ENCODE measurements at places on chromosomes 2 and 18.
A peak's percentile ranks its signal among the peaks of the same experiment; 100 is the strongest.

DNA sequence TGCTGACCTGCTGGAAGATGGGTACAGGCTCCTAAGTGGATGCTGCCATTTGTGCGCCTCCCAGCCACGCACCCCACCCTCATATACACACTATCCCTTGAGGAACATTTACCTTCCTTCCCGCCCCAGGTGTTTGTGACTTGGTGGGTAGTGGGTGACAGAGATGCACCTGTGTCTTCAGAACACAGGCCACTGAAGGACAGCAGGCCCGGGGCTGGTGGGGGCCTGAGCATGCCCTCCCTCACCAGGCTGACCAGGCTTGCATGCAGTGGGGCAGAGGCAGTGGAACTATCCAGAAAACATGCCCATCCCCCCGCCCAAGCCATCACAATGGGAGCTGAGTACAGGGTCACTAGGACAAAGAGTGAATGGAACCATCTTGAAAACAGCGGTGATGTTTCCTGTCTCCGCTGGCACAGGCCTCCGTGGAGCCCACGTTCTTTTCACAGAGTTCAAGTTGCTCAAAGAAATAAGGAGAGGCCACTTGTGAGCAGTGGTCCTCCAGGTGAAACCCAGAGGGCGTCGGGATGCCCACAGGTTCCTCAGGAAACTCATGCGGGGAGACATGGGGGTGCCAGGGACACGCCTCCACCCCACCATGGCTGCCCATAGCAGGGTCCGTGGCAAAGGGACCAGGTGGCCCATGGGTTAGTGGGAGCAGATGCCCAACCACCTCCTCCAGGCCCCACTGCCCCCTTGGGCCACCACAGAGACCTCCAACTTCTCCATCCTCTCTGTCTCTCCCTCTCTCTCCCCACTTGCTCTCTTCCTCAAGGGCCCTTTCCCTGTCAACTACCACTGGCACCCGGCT lies 90.9 kb downstream of the MALT1 start:
- DNase-seq = no peak

GRCh38 chr2:170369894-170370293 lies 191.9 kb downstream of the MYO3B start:
- peak; percentile 22 for DNase-seq

DNA sequence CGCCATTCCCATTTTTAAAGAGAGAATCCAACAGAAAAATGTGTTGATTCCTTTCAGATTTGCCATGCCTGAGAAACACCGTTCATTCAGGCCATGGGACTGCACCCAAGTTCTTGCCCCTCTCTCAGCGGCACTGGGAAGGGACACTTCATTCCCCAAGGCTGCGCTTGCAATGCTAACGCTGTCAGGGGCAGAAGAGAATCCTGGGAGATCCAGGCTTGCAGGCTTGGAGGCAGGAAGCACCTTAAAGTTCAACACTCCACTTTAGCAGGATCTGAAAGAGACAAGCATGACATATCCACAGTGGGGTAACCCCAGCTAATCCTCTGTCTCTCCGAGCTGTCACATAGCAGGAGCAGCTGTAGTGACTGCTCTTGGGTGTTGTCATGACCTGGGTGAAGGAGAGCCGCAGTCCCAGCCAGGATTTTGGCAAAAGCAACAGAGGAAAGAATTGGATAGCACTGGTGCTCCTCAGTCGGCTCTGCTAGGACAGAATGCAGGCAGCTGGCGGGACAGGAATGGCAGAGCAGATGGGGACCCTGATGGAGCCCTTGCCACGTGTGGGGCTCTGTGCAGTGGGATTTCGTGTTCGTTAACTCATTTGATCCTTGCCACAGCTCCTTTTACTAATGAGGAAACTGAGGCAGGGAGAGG lies 22.0 kb upstream of the ODC1 start:
- DNase-seq = no peak

DNA sequence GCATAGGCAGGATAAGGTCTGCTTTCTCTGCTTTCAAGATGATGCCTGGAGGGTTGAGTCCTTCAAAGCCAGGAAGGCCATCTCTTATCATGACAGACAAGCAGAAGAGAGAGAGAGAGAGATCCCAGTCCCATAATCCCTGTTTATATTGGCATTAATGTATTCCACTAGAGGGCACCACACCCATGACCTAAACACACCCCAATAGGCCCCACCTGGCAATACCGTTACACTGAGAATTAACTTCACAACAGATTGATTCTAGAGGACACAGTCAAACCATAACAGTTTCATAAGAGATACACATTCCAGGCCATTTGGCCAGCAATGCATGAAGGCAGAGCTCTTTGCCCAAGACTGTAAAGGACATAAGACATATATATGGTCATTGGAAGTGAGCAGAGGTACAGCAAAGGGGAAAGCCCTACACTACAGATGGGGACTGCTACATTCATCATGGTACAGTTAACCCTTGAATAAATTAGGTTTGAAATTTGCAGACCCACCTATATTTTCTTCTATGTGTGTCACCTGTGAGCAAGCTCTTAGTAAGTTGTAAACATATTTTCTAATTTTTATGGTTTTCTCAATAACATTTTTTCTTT lies 1516.1 kb downstream of the RPIA start:
- peak; percentile 3 for DNase-seq

GRCh38 chr2:16257322-16258028 lies 317.1 kb downstream of the MYCN start:
- DNase-seq = no peak

GRCh38 chr18:8952174-8952573 lies 150.3 kb upstream of the NDUFV2 start:
- DNase-seq = no peak

DNA sequence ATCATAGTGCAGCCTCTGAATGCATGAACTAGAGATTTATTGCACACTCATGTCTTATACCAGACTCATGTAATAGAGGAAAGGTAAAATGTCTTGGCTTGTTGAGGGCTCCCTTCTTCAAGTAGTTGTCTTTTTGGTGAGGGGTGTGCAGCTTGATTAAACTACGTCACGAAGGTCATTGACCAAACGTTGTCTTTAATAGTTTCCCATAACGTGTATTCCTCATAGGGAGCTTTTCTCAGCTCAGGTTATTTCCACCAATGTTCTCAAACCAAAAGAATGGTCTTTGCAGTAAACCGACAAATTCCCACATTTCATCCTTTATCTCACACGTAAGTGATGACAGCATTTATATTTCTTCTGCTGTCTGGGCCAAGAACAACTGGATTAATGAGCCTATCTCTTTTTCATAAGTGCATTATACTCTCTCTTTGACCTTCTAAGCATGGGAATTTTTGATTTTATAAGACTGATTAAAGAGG lies 547.7 kb upstream of the ZEB2 start:
- no peak for DNase-seq

- no peak for DNase-seq
Observed at GRCh38 chr2:68714866-68715265, 19.7 kb upstream of the ARHGAP25 start.

DNA sequence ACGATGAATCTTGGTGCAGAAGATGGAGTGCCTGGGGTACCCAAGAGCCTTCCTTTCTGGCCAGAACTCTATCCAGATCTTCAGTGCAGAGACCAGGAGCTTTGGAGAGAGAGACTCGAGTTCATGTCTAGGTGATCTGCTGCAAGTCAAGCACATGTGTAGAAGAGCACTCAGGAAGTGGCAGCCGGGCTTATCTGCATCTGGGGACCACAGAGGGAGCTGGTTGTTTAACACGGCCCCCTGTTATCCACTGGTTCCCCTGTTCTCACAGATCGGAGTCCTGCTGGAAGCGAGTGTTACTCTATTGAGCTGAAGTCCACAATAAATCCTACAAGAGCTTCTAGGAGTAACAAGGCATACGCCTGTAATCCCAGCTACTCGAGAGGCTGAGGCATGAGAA lies 128.3 kb downstream of the ACOXL start:
- no peak for DNase-seq

- DNase-seq = no peak
Observed at GRCh38 chr2:238573916-238574315, 147.2 kb downstream of the ASB1 start.

GRCh38 chr2:183059561-183059960 lies 19.0 kb upstream of the DUSP19 start:
- peak; percentile 75 for DNase-seq

DNA sequence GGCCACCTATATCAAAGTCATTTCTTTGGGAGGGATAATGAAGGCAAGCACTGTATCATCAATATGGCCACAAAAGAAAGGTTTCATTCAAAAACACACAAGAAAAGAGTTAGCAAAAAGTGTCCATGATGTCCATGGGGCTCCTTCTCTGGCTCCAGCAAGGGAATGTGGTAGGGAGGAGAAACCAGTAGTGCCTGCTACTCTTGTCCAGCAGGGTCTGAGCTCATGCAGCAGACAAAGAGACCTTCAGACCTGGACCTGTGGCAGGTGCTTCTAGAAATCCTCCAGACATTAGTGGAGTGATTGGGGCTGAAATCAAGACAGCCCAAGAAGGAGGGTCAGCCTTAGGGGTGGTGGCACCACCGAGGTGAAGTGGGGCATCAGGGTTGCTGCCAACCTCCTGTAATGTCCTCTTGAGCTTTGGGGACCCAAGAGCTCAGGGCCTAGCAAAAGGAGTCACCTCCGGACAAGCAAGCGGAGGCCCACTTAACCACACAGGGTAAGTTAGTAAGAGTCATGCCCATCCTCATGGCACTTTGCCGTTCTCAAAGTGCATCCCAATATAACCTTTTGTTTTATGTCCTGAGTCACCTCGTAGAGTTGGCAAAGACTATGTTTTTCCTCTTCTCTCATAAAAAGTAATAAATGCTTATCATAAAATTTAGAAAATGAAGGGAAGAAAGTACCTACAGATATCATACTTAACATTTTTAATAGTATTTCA lies 112.6 kb upstream of the YPEL5 start:
- no peak for DNase-seq

GRCh38 chr18:35578936-35579335 lies 2.6 kb upstream of the GALNT1 start:
- no peak for DNase-seq

DNA sequence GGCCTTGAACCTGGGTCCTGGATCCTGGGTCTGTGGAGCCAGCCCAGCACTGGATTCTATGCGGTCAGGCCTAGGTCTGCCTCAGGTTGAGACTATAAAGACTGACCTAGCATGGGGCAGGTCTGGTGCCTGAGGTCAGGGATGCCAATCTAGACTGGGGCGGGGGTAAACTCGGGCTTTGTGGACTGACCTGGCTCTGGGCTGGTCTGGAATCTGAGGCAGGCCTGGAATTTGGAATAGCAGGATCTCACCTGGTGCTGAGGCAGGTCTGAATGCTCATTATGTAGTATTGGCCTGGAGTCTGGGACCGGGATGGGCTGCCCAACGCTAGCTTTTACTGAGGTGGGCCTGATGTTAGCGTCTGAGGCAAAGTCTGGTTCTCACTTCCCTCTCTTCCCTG lies 256.0 kb downstream of the KIAA1328 start:
- no peak for DNase-seq

- DNase-seq = peak; percentile 93
Observed at GRCh38 chr2:98608116-98608961, at the start of the genes COA5 and UNC50. TSS of gene COA5 (minus strand) at chr2:98608512. CDS start at chr2:98608405, 107 bp downstream. TSS of gene UNC50 (plus strand) at chr2:98608589. CDS start at chr2:98609760, 1,171 bp downstream.

GRCh38 chr2:111715987-111716904 lies 167.7 kb downstream of the ANAPC1 start:
- peak; percentile 17 for DNase-seq

DNA sequence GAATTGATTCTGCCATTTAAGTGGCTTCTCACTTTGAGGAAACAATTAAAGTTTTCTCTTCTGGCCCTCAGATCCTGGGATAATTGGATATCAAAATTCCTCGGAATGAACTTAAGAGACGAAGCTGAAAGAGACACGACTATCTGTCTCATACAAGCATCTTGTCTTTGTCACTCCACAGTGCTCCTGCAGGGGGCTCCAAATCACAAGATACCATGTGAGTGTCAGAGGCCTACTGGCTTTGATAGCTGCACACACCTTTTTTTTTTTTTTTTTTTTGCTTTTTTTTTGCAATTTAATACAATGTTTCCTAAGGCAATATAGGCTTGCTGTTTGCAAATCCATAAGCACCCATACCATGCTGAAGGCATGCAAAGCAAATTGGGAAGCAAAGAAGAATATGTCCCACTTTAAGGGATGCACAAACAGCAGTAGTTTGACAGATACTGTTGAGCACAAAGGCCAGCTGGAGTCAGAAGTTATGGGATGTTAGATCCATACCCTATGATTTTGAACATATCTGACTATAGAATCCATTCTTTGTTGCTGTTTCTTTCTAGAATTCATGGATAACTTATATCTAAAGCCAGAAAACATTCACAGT lies 109.0 kb upstream of the CBLN2 start:
- DNase-seq = peak; percentile 1

DNA sequence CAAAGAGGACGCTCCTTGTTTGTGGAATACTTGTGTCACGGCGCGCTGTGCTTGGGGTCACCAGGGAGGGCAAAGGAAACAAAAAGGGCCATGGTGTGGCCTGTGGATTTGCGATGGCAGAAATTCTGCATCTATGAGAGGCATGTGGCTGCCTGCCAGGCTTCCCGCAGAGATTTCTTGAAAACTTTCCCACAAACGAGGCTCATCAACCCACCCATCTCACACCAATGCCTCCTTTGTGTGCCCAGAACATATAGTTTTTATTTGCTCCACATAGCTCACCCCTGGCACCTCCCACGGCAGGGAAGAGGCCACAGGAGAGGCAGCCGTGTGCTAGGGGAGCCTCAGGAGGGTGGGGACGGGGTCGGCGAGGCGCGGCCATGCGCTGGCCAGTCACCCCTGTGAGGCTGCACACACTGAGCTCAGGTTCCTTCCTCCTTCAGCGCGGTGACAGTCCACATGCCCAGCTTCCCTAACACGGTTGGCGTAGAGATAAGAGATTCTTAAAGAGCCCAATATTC lies 100.3 kb downstream of the MBP start:
- DNase-seq = no peak

DNA sequence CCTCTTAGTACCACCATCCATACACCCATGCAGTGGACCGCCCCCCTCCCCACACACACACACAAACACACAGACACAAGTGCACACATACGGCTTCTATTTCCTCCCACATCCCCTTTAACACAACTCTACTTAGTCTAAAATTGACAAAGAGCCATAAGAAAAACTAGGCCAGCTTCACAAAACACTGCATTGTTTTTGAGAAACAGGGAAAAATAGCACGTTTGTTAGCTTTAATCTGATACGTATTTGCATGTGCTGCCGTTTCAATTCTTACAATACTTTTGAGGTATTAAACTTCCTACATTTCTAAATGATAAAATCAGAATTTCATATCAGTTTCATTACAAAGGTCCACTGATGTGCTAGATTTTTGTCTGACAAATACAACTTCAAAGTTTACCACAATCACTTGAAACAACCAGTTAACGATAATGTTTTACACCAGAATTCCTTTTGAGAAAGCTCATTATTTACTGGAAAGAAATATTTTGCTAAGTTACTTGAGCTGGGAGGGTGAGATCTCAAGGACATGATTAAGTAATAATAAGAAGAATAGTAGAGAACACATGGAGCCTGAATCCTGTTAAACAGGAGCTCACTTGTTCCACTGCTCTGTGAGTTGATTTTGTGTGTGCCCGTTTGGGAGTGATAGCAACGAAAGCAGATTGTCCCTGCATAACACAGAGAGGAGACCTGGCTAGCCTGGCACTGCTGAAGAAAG lies 74.5 kb downstream of the MOGAT1 start:
- peak; percentile 35 for DNase-seq

Measured in AG10803 (cell line).